ENCODE measurements at places on chromosomes 7 and 10. TPM values are rescaled to one million over a fixed set of nuclear protein-coding genes. Genes with fewer than 3 reads are reported as not detected.

DNA sequence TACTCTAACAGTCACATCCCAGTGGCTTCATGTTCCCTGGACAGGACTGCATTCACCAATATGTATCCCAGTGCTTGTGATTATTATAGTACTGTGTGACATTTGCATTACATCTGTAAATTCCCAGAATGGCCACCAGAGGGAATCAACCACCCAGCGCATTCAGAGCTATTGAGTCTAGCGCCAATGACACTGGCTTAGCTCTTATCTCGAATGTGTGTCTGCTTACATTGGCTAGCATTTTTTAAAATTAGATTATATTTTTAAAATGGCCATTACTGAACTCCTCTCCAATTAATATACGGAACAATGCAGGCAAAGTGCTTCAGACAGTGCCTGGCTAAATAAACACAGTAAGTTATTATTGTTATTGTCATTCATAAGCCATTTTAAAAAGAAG, 36.3 kb downstream of the TRIL start:
- no peak for DNase-seq
- H3K27me3 ChIP-seq = no peaks in the 10 kb centered on the region
- H3K4me3 ChIP-seq = no peak overlapping the region
- no peaks in the 10 kb centered on the region for H3K36me3 ChIP-seq

DNA sequence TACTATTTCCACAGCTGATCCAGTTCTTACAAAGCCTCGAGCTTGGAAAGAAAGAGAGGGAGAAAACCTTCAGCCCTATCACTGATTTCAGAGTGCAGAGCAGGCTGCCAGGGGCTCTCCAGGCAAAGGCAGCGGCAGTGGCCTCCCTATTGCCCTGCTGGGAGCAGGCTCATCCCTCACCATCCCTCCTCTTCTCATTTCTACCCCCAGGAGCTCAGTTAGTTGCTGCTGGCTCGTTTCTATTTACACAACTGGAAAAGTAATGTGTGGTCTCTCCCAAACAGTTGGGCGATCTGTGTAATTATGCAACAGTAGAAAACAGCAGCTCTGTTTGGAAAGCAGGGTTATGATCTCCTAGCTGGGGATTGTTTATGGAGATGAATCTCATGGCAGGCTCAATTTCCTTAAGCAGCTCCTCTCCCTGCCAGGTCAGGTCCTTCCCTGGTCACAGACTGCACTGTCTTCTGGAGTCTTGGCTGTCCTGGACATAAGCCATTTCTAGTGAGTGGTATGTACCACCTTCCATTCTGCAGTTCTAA, 28.7 kb upstream of the TNS3 start:
- DNase-seq = no peak
- no peaks in the 10 kb centered on the region for H3K27me3 ChIP-seq
- H3K27ac ChIP-seq = peak overlapping the region; percentile 79
- no peaks in the 10 kb centered on the region for H3K36me3 ChIP-seq

DNA sequence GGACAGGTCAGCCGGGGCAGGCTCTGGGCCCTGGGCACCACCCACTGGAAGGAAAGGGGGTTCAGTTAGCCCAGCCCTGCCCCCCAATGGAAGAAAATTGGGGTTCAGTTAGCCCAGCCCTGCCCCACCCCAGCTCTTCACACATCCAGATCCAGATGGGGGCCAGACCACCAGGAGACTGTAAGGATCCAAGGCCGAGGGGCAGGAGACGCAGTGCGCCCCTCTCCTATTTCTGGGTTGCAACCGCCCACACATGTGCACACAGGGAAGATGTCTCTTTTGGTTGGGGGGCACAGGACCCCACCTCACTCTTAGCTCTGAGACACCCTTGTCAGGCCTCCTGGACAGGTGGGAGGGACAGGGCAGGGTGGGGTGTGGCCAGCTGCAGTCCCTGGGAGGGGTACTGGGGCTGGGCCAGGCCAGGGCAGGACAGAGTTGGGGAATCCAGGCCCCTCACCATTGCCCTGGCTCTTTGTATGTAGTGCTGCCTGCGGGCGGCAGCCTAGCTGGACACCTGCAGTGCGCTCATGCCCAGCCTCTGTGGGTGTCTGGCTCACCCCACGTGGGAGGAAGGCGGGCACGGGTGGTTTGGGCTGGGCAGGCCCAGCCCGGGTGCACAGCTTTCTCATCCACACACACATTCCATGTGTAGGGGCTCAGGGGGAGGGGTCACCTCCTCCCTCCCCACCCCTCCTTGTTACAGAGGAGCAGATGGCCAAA, 141.2 kb downstream of the LHPP start:
- DNase-seq = no peak
- no peaks in the 10 kb centered on the region for H3K36me3 ChIP-seq
- no peak overlapping the region for H3K4me3 ChIP-seq
- H3K4me1 ChIP-seq = no peaks in the 10 kb centered on the region
- H3K27ac ChIP-seq = no peak overlapping the region

- no peak overlapping the region for H3K27ac ChIP-seq
- no peaks in the 10 kb centered on the region for H3K4me1 ChIP-seq
- H3K4me3 ChIP-seq = no peak overlapping the region
- no peaks in the 10 kb centered on the region for H3K27me3 ChIP-seq
Measured at GRCh38 chr7:99312316-99313203, 13.1 kb upstream of the ARPC1A start.

DNA sequence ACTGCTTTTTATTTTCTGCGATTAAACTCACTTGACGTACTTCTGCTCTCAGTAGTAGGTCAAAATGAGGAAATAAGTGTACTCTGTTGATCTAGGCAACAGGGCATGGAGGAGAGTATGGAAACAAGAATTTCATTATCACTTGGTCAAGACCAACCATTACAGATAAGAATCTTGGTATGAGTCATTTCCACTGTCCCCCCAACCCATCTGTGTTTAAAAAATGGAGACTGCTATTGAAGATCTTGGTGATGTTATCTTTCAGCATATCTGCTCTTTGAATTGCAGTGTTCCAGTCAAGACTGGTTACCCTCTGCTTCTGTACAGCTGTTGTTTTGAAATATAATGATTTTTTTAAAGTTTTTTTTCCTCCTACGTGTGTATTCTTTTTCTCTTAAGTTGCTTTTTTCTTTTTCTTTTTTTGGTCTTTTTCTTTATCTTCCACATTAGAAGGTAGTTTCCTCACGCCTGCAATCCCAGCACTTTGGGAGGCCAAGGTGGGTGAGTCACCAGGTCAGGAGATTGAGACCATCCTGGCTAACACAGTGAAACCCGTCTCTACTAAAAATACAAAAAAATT, 11.7 kb downstream of the STAM start:
- H3K27me3 ChIP-seq = no peaks in the 10 kb centered on the region
- no peaks in the 10 kb centered on the region for H3K4me1 ChIP-seq
- no peaks in the 10 kb centered on the region for H3K36me3 ChIP-seq
- no peak overlapping the region for H3K4me3 ChIP-seq

GRCh38 chr7:11604505-11604904, 227.5 kb downstream of the THSD7A start:
- H3K36me3 ChIP-seq = no peaks in the 10 kb centered on the region
- no peak overlapping the region for H3K4me3 ChIP-seq
- DNase-seq = no peak
- H3K27me3 ChIP-seq = no peaks in the 10 kb centered on the region
- H3K27ac ChIP-seq = no peak overlapping the region
- H3K4me1 ChIP-seq = no peaks in the 10 kb centered on the region

DNA sequence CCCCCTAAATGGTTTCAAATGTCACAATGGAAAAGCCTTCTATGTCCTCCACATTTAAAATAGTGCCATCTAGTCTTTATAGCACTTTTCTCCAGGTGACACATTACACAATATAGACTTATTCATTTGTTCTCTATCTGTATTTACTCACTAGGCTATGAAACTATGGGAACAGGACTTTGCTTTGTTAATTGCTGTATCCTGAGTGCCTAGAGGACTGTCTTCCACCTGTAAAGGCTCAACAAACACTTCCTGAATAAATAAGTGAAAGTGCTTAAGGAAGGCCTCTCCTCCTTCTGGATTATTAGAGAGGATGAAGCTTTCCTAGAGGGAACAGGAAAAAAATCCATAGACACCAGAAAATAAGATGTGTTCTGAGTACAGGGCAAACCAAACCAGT, 397.6 kb upstream of the LRRN3 start:
- no peak overlapping the region for H3K27ac ChIP-seq
- no peaks in the 10 kb centered on the region for H3K36me3 ChIP-seq
- no peak for DNase-seq

DNA sequence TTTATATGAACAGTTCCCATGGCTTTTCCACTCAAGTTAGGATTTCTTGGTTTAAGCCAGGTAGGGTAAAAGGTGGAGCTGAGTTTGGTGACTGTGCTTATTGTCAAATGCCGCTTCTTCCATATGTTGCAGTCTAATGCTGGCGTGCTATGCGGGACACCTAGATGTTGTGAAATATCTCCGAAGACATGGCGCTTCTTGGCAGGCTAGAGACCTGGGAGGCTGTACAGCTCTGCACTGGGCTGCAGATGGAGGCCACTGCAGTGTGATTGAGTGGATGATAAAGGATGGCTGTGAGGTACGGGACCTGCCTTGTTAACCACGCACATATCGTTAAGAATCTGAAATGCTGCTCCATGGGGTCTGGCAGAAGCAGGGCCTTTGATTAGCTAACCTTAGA, 108.4 kb downstream of the FANK1 start:
- H3K27me3 ChIP-seq = no peaks in the 10 kb centered on the region
- no peak overlapping the region for H3K27ac ChIP-seq
- no peak for DNase-seq
- no peak overlapping the region for H3K4me3 ChIP-seq
- no peaks in the 10 kb centered on the region for H3K36me3 ChIP-seq
- no peaks in the 10 kb centered on the region for H3K4me1 ChIP-seq

DNA sequence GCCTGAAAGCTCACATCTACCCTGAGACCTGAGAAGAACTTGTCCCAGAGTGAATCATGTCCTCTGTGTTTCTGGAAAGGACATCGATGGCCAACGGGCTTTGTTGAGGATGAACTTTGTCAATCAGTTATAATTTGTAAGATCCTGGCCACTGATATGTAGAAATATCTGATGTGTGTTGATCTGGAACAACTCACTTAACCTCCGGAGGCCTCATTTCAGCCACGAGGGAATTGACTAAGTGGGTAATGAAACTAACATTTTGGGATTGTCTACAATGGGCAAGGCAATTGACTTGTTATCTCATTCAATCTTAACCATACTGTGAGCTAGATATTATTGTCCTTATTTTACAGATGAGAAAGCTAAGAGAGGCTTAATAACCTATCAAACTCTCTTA, 468.1 kb upstream of the NRP1 start:
- H3K36me3 ChIP-seq = no peaks in the 10 kb centered on the region
- no peak for DNase-seq
- H3K27me3 ChIP-seq = no peaks in the 10 kb centered on the region
- H3K4me3 ChIP-seq = no peak overlapping the region
- peaks cover 9% of the 10 kb centered on the region for H3K4me1 ChIP-seq

DNA sequence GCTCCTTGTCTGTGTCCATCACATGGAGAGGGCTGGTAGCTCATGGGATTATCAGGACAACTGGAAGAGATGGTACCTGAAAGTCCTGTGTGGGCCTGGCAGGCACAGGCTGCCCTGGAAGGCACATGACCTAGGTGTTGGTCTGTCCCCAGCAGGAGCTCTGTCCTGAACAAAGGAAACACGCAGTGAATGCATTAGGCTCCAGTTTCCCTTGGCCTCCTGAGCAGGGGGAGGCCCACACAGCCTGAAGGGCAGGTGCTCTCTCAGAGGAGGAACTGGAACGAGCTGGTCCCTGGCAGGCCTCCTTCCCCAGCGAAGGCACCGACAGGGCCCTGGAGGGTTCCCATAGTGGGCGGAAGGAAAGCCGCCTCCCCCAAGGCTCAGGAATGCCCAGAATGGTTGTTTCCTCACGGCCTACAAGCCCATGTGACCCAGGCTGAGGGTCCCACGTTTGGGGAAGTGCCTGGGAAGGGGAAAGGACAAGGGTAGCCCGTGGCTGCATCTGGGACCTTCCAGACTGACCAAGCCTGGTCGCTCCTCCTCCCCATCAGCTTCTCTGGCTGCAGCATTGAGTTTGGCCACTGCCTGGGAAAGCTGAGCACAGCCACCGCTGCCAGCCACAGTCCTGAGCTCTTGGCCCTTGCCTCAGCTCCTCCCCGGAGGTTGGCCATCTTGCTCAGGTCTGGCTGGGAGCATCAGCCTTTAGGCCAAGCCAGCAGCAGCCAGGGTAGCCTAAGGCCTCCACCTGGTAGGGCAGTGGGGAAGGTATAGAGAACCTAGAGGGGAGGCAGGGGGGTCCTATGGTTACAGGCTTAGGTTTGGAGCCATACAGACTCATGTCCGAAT, 21.8 kb downstream of the CXCL12 start:
- no peak overlapping the region for H3K27ac ChIP-seq
- H3K4me3 ChIP-seq = no peak overlapping the region
- no peaks in the 10 kb centered on the region for H3K36me3 ChIP-seq
- no peaks in the 10 kb centered on the region for H3K4me1 ChIP-seq
- H3K27me3 ChIP-seq = no peaks in the 10 kb centered on the region

- no peak for DNase-seq
- H3K4me3 ChIP-seq = no peak overlapping the region
- H3K27me3 ChIP-seq = no peaks in the 10 kb centered on the region
- no peaks in the 10 kb centered on the region for H3K36me3 ChIP-seq
- no peaks in the 10 kb centered on the region for H3K4me1 ChIP-seq
Measured at GRCh38 chr10:108850138-108850854, 1073.0 kb downstream of the XPNPEP1 start.

- no peaks in the 10 kb centered on the region for H3K27me3 ChIP-seq
- no peak overlapping the region for H3K27ac ChIP-seq
- no peak for DNase-seq
- H3K4me1 ChIP-seq = no peaks in the 10 kb centered on the region
- H3K4me3 ChIP-seq = no peak overlapping the region
Measured at GRCh38 chr7:6607651-6608051, 7.8 kb upstream of the ZNF853 start.

DNA sequence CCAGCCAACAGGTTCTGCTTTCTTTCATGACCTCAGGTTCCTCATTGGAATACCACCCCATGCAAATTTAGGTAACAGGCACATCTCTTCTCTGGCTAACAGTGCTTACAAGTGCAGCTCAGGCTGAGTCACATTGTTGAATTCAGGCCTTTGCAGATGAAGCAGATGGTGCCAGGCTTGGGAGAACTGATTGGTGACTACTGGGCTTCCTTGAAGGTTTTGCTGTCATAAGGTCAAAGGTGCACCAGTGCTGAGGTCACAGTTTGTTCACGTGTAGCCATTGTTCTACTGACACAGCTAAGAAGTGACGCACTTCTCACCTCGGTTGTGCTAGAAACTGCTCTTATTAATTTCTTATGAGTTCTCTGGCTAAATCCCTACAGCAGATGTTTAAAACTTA, 128.6 kb upstream of the BMPER start:
- H3K27ac ChIP-seq = no peak overlapping the region
- H3K4me1 ChIP-seq = no peaks in the 10 kb centered on the region
- H3K36me3 ChIP-seq = no peaks in the 10 kb centered on the region
- no peak for DNase-seq
- no peak overlapping the region for H3K4me3 ChIP-seq

GRCh38 chr7:78232806-78233205, 434.2 kb downstream of the PHTF2 start:
- no peaks in the 10 kb centered on the region for H3K27me3 ChIP-seq
- H3K36me3 ChIP-seq = no peaks in the 10 kb centered on the region
- H3K4me3 ChIP-seq = no peak overlapping the region
- no peak for DNase-seq
- no peaks in the 10 kb centered on the region for H3K4me1 ChIP-seq
- H3K27ac ChIP-seq = no peak overlapping the region

GRCh38 chr10:119006451-119007210, 22.9 kb upstream of the NANOS1 start:
- H3K4me1 ChIP-seq = no peaks in the 10 kb centered on the region
- no peak overlapping the region for H3K27ac ChIP-seq
- H3K27me3 ChIP-seq = no peaks in the 10 kb centered on the region
- H3K4me3 ChIP-seq = no peak overlapping the region

SLC26A3 gene
- total RNA-seq = 0.19 TPM

CYP2E1 gene
- total RNA-seq = 2,431 TPM

HECW1 gene
- total RNA-seq = not detected

WNT2 gene
- 2.0 TPM for total RNA-seq

TAS2R3 gene
- 4.1 TPM for total RNA-seq

ADCY1 gene
- 20.1 TPM for total RNA-seq

Data from liver (tissue), 10 donors.